AG10803 (cell line): ENCODE measurements at places on chromosomes 16 and 17.

DNA sequence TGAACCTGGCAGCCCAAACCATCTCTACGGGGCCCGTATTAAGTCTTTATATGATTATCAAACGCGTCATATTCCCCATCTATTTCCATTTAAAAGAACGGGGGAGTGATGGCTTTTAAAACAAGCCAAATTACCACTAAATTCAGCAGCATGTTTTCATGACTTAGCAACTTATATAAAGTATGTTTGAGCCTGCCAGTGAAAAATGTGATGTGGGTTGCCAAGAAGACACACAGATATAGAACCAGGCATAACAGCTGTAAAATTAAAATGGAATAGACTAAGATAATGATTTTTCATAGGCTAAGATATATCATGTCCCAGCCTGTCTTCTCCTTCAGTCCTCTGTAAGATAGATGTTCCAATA is 44.8 kb upstream of the HSBP1 start:
- no peak for DNase-seq

DNA sequence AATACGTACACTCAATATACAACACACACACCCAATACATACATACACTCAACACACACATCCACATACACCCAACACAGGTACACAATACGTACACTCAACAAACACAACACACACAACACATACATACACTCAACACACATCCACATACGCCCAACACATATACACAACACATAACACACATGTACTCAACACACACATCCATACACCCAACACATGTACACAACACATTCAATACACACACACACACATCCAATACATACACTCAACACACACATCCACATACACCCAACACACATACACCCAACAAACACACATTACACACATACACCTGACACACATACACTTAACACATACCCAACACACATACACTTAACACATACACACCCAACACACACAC is 95.9 kb downstream of the CCDC182 start:
- DNase-seq, result no peak

GRCh38 chr16:11742093-11742535 is 543 bp downstream of the TXNDC11 start:
- DNase-seq, result no peak

DNA sequence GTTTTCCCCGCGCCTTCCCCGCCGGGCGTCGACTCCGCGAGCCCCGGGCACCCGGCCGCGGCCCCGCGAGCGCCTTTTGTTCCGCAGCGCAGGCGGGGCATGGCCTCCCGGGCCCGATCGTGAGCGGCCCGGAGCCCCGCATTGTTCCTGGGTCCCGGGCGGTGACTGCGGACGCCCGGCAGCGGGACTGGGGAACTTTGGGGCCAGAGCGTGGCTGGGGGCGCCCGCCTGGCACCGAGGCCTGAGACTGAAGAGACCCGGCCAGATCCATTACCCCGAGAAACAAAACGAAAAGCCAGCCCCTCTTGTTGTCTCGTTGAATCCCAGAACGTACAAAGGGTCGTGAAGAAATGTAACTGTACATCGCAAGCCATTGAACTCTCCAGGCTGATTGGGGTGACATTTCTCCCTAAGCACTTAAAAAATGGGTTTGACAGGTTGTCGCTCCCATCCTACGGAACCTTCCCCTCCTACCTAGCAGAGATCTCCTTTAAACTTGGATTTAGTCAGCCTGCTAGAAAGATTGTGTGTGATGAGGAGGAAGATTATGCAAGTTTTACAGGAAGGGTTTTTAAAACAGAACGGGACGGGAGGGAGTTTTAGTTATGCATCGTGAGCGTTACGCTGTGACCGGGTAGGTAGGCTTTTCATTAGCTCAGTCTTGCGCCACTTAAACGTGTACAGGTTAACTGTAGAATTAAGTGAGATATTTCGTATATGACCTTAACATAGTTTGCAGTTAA is 825 bp downstream of the METTL9 start:
- DNase-seq, result no peak

- no peak for DNase-seq
Measured at GRCh38 chr16:3645108-3645503, 9.4 kb upstream of the DNASE1 start.
